GM12892 (cell line): ENCODE measurements at places on chromosomes 6 and 20.

- DNase-seq: no peak
These were observed 25.5 kb downstream of the FAM184A start for GRCh38 chr6:119052987-119053386.

- no peak for DNase-seq
These were observed 45.3 kb downstream of the CDK19 start for GRCh38 chr6:110769923-110770322.

GRCh38 chr6:139165324-139165723 is 30.4 kb downstream of the HECA start:
- DNase-seq: no peak

DNA sequence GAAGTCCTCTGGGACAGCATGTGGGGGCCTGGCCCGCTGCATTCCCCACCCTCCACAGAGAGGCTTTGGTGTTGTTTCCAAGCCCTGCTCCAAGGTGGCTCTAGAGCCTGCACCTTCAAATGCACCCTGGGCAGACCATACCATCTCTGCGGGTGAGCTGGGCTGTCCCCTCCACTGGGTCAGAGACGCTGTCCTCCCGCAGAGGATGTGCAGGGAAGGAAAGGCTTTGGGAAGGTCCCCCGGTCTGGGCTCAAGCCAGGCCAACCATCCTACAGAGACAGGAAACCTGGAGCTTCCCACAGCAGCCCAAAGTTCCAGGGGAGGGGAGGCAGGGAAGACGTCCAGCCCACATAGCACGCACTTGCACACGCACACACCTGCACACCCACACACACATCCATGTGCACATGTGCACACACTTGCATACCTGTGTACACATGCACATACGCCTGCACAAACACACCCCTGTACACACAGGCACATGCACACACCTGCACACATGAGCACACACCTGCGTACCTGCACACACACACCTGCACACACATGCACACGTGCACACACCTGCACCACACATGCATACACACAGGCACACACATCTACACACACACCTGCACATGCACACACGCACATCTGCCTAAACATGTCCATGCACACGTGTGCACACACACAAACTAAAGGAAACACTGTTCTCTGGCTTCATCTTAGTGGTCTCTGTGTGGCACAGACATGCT is 155.4 kb downstream of the ERMARD start:
- DNase-seq: no peak
